BE2C (cell line): ENCODE measurements at places on chromosomes 5 and 9.

DNA sequence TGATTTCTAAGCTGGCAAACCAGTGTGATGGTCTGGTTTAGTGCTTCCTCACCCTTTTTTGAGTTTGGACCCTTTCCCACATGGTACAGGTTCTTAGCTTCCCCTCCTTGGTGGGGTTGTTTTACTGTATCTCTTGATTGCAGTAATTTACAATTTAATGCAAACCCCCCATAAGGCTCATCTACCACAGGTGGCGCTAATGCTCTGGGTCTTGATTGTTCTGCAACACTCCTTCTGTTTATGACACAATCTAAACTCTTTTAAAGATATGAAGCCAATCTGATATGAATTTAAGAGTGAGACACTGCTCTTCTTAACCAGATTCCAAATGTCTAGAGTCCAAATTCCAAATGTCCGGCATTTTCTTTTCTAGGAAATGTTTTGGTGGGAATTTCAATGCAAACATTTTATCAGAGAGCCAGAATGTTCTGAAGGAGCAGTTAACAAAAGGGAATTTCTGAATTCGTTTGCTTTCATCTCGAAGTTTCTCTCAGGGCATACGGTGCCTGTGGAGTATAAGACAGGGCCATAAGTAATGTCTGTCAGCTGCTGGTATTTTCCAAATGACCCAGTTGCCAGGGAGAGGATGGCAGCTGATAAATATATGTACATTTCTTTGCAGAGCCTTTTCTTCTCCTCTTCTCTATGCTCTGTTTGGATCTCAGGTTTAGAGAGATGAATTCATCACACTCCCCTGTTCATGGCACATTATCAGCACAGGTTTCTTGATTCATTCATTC, 246.8 kb downstream of the ARHGAP26 start:
- peak; percentile 42 for DNase-seq

GRCh38 chr5:126805063-126805462, 28.1 kb downstream of the LMNB1 start:
- DNase-seq = no peak

GRCh38 chr5:81750308-81751008, 439 bp downstream of the SSBP2 start:
- DNase-seq = peak; percentile 16

DNA sequence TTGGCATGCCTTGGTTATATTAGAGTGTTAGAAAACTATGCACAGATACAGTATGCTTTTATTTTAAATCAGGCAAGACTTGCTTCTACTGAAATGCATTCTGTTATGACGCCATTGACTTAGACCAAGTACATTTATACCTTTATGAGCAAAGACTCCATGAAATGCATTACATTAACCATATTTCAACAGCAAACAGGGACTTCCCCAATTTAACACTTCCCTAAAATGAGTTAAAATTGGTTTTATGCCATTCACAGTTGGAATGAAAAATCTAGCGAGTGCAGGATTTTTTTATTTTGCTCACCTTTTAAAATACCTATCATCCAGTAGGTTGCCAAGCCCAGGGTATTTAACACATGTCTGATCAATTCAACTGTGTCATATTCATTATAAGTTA, 272.1 kb upstream of the IZUMO3 start:
- DNase-seq = no peak

GRCh38 chr5:131548176-131548575, 86.9 kb downstream of the RAPGEF6 start:
- no peak for DNase-seq

DNA sequence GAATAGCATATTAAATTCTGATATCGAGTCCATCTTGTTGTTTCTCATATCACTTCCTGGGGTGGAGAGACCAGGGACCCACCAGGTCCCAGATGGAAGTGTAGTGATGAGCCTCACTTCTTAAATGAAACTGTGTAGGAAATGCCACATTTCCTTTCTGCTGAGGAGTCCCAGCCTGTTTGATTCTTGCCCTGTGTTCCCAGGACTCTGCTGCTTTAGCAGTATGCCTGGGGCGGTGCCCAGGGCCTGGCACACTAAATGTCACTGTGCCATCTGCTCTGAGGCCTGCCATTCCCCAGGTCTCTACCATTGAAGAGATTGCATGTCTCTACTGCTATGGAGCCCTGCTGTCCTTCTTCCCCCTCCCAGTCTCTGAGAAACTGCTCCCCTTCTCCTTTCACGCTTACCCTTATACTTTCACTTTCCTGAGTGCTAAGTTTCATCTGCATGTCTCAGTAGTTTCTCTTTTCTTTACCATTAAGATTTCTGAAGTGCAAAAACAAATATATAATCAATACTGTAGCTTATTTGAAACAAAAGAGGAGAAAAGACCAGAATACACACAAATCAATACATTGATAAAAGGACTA, 260.4 kb downstream of the GABRB2 start:
- no peak for DNase-seq

GRCh38 chr5:142998316-142999020, 228.3 kb downstream of the ARHGAP26 start:
- no peak for DNase-seq

- DNase-seq = no peak
These were observed 140.8 kb downstream of the BARX1 start for GRCh38 chr9:93814077-93814956.

DNA sequence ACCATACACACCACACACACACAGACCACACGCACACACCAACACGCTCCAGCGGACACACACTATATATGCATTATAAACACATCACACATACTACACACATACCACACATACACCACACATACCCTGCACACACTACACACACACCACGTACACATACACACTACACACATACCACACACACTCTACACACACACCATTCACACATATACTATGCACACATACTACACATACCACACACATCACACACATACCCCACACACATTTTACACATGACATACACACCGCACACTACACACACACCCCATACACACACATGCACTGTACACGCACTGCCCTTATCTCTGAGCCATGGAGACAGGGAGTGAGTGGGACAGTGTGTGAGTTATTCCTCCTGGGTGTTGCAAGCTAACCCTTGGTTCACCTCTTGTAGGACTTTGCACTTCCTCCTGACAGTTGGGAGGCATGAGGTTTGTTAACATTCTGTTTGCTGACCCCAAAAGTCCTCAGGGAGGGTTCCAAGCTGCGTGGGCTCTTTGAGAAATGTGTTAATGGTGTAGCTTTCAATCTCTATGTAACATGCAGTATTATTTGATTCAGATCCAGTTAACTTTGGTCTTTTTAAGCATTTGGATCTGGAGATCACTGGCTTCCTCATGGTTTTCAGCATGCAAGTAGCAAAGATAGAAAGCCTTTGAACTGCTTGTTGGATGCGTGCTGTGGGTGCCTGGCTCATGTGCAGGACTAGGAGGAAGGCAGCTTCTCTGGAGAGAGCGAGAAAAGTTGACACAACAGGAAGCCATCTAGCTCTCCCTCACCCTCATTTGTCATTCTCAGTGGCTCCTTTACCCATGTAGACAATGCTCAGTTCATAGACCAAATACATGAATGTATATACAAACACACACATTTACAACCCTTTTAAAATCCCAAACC, 13.7 kb downstream of the IL31RA start:
- no peak for DNase-seq

GRCh38 chr9:78261403-78262001, 25.6 kb downstream of the CEP78 start:
- no peak for DNase-seq

- no peak for DNase-seq
These were observed 142.5 kb upstream of the LRRTM2 start for GRCh38 chr5:139017624-139018023.

GRCh38 chr9:114855488-114855887, 49.6 kb upstream of the TNFSF15 start:
- no peak for DNase-seq

GRCh38 chr9:82367929-82368328, 379.4 kb downstream of the SPATA31D1 start:
- no peak for DNase-seq

DNA sequence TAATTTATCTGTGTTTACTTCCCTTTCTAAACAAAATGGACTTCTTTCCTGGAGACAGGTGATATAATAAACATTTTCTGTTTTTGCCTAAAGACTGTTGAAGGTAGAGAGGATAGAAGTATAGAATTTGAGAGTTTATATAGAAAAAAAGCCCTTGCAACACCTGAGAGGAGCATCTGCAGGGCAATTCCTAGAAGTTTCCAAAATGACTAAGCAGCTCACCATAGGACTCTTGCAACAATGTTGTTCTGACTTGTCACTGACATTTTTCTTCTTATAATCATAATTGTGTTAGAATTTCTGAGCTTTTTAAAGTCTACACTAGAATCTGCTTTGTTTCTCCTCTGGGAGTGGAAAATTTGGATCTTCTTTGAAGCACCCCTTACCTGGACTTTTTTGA, 216.8 kb downstream of the TUSC1 start:
- DNase-seq = no peak

GRCh38 chr9:124632077-124632621, 125.0 kb upstream of the NR5A1 start:
- DNase-seq = no peak

DNA sequence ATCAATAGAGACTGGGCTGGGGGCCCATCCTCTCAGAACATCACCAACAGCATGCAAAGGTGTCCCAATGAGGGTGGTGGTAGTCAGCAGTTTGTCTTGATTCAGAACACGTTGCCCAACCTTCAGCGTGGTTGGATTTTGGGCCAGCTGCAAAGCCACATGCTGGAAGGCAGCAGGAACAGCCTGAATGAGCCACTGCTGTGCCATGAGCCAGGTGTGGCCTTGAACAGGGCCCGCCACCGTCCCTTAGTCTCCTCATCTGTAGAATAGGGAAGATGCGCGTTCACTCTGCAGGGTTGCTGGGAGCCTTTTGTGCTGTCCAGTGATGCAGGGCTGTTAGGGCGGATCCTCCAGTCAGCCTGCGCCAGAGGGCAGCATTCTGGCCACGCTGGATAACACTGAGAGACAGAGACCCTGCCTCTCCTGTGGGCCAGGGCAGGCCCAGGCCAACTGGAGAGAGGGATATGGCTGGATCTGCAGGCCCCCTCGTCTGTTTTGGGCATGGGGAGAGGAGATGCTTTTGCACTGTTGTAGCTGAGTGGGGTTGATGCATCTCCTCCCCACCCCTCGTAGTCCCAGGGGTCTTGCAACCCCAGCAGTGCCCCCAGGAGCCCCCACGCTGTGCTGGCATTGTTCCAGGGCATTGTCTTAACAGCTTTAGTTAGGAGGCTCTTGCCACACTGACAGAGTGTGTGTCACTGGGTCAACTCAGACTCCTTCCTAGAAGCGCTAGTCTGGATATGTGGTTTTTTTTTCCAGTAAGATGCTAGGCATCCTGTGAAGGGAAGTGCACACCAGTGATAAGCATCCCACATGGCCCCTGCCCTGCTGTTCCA, 42.1 kb downstream of the SLC46A2 start:
- DNase-seq = no peak

DNA sequence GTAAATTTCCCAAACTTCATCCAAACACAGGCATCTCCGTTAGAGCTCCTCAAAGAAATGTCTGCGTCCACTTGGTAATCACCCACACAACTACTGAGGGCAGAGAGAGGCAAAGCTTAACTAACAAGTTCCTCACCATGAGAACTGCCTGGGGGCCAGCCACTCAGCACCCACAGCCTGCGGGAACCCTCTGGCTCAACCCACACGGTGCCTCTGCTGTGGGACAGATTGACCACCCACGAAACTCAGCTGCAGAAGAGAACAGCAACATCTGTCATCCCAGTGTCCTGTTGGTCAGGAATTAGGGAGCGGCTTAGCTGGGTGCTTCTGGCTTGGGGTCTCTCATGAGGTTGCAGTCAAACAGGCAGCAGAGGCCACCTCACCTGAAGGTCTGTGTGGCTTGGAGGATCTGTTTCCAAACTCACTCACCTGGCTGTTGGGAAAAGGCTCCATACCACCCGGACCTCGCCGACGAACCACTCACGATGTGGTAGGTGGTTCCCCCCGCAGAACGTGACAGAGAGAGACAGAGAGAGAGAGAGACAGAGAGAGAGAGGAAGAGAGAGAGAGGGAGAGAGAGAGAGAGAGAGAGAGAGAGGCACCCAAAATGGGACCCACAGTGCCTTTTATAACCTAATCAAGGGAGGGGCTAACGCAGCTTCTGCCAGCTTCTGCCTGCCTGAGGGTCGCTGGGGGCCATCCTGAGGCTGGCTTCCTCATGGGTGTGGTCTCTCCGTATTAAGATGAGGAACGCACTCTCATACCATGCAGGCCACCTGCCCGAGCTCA, 103.5 kb downstream of the OLFM1 start:
- no peak for DNase-seq

DNA sequence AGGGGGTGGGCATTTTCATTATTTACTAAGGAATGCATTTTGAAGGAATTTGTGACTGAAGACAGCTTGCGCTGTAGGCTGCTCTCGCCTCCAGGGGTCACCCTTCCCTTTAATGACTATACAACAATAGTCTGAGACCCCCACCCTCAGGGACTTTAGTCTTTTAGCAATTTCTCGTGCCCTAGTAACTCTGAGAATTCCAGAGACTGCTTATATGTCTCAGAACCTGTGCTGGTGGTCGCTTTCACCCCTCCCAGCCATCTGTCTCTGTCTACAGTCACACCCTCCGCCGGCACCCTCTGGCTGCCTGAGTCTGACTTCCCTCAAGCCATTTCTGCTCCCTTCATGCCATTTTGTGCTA, 671.4 kb downstream of the NR2F1-AS1 start:
- peak; percentile 71 for DNase-seq

GRCh38 chr5:5675511-5675910, 253.0 kb downstream of the ICE1 start:
- no peak for DNase-seq

DNA sequence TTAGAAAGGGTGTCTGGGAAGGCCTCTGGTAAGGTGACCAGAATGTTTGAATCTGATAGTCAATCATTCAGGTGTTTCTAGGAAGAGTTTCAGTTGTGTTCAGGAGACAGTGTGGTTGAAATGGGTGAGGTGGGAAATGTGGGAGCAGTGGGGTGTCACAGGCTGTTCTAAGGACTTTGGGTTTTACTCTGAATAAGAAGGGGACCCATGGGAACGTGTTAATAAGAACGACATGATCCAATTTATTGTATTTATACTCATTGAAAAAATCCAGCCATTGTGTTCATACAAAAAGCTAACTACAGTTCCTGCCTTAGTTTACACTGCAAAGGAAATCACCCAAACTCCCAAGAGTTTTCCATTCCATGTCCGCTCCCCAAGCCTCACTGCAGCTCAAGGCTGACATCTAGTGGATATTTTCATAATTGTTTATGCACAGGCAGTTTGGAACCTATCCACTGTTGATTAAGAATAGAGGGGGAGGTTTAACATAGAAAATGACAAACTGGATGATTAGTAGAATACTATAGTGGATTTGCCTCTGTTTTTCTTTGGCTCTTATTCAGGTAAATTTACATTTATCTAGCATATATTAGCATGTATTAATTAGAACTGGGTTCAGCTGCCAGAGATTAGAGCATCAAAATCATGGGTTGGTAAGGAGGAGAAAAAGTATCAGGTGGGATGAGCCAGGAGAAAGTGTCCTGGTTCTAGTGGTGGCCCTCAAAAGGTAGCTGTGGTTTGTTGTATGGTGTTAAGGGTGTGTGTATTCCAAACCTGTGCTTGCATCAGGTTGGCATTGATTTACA, 17.7 kb downstream of the CAVIN4 start:
- peak; percentile 45 for DNase-seq

- DNase-seq = no peak
These were observed 79.2 kb upstream of the TGFBR1 start for GRCh38 chr9:99025616-99026270.

- DNase-seq = peak; percentile 53
These were observed 43.1 kb downstream of the SPATA31D1 start for GRCh38 chr9:82031538-82032280.
